ENCODE measurements at places on chromosomes 11 and 22.

DNA sequence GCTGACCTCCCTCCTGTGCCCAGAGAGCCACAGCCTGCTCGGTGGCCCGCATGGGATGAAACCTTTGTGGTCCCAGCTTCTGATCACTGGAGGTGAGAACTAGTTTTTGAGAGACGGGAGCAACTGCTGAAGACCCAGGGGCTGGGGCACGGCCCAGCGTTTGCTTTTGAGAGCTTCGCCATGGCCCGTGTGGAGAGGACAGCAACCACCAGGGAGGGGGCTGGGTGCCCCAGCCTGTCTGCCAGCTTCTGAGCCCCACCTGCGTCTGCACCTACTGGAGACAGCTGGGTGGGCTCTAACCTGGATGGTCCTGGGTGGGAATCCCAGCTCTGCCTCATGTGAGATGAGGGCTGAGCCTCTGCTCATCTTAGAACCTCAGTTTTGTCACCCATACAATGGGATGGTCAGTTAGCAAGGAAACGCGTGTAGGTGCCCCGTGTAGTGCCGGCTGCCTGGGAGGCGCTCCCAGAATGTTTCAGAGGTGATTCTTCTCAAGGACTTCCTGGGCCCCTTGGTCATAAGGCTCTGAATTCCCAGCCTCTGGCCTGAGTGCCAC lies 51.1 kb upstream of the CCDC188 start:
- no peak for DNase-seq

- no peak for DNase-seq
Measured at GRCh38 chr22:47645450-47645914, 883.0 kb downstream of the TBC1D22A start.

- DNase-seq: no peak
Measured at GRCh38 chr11:83063073-83063754, 8.5 kb downstream of the RAB30 start.

DNA sequence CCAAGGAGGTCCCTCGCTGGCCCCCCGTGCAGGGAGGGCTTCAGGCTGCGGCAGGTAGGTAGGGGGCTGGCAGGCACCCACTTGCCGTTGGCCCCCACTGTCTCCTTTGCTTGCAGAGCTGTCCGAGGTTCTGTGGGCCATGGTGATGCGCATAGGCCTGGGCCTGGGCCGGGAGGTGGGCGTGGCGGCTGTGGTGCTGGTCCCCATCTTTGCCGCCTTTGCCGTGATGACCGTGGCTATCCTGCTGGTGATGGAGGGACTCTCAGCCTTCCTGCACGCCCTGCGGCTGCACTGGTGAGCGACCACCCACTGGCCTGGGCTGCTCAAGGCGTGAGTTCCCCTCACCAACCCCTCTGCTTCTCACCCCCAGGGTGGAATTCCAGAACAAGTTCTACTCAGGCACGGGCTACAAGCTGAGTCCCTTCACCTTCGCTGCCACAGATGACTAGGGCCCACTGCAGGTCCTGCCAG lies 11.6 kb downstream of the TCIRG1 start:
- DNase-seq: no peak

- no peak for DNase-seq
Measured at GRCh38 chr11:1734641-1735081, 15.7 kb downstream of the IFITM10 start.

GRCh38 chr11:101030015-101030414 lies 99.6 kb downstream of the PGR start:
- DNase-seq: no peak

DNA sequence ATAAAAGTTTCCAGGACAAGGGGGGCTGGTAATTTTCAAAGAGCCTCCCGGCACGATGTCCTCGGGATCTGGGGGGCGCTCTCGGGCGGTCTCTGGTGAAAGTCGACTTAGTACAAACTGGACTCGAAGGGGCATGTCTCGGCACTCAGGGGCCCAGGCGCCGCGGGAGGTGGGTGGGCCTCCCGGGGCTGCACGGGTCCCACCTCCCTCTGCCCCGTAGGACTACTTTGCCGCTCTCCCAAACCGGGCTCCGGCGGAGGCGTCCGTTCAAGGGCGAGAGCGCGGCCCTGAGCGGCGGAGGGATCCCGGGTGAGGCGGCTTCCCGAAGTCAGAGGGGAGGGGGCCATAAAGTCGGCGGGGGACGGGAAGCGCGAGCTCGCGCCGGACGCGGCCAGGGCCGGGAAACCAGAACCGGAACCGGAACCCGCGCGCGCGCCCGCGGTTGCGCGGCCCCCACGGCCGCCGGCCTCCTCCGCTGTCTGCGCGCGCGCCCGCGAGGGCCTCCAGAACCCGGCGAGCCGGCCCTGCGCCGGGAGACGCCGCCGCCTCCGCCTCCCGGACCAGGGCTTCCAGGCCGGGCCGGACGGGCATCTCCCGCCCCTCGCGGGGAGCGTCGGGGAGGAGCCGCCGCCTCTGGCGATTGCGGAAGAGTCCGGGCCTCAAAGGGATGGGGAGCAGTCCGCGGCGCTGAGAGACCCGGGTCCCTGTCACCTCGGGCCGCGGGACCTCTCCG lies at the start of gene ARHGEF12:
Gene ARHGEF12 (plus strand): TSS at position 506 of the 733 bp plus-strand sequence. CDS start 831 bp downstream, outside the sequence.
- DNase-seq: peak; percentile 51

GRCh38 chr11:31243706-31244105 lies 125.8 kb downstream of the DCDC1 start:
- DNase-seq: no peak

DNA sequence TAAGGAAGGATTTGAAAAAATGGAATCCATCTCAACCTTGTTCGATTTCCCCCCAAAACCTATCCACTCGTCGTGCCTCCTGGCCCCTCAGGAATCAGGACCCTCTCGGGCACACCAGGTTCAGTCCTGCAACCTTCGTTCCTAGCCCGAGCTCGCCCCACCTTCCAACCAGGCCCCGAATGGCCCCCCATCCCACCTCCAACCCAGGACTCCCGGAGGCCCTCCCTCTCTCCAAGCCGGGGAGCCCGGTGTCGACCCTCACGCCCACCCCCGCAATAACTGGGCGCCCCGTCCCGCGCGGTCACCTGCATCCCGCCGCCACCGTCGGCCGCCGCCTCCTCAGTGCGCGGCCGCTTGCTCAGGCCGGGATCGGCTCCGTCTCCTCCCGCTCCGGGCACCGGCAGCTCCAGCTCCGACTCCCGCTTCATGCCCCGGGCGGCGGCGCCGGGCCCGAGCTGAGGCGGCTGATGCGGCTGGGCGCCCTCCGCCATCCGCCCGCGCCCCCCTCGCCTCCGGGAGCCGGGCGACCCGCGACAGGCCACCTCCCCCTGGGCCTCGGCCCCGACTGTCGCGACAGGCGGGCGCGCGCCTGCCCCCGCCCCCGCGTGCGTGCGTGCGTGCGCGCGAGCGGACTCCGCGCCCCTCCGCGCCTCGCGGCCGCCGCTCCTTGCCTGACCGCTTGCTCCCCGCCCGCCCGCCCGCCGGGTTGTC lies 534 bp downstream of the RBFOX2 start:
- DNase-seq: no peak

DNA sequence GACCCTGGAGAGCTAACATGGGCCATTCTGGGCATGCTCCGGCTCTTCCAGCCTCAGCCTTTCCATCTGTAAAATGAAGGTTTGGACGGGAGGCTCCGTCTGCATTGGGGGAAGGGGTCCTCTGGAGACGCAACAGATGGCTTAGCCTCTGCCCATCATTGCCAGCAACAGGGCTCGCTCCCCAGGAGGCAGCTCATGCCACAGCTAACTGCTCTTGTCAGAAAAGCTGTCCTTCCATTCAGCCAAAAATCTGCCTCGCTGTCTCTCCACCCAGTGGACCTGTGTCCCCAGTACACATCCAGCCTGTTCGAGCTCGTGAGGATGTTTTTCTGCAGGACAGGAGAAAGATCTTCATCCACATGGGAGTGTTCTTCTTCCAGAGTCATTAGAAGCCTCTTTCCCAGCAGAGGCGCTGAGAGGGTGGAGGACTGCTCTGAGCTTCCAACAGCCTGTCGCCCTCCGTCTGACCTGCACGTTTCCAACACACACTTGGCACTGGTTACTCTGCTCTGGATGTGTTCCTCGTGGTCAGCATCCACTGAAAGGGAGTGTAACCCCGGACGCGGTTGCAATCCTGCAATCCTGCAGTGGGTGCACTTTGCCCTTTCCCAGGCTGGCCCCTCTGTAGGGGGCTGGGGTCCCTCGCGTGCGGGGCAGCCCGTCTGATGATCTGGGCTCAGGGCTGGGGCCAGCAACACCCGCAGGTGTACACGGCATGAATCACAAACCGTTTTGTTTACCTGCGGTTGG lies 1340.9 kb downstream of the TBC1D22A start:
- no peak for DNase-seq

- DNase-seq: no peak
Measured at GRCh38 chr11:64415996-64416728, 57.2 kb downstream of the RPS6KA4 start.

DNA sequence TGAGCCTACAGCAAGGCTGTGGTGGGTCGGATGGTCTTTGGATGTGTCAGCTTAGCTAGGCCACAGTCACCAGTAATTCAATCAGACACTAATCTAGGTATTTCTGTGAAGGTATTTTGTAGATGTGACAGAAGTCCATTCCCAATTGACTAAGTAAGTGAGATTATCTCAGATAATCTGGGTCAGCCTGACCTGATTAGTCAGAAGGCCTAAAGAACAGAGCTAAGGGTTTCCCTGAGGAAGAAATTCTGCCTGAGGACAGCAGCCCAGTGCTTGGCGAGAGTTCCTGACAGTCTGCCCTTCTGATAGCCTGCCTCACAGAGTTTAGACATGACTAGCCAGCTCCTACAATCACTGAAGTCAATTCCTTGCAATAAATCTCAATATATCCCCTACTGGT lies 28.7 kb downstream of the GUCD1 start:
- DNase-seq: no peak

DNA sequence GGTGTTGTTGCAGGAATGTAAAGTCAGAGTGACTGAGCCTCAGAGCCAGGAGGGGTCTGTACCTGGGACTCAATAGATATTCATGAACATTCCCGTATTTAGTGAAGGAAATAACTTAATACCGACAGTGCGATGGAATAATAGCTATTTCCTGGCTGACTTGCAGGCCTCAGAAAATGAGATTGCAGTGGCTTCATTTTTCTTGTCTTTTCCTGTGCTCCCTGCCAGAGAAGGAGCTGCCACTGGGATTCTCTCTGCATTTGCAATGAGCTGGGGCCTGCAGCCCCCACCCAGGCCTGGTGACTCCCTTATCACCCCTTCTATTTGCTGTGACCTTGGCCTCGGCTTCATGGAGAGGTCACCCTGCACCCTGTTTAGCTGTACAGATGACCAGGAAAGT lies 173.4 kb downstream of the MIAT start:
- DNase-seq: no peak

DNA sequence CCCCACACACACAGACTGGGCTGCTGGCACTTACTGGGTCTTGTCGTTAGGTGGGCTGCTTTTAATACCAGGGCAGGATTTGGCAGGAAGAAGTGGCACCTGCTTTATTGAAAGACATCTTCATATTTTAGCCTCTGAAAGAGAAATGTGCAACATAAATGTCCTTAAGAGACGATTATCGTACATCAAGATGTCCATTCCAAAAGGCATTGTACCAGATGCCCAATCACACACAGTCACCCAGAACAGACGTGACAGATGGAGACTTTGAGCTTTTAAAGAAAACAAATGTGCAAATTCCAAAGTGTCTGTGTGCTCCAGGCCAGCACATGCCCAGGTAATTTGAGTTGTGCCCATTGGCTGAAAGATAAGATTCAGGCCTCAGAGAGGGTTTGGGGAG lies 155.7 kb downstream of the RRAS2 start:
- DNase-seq: no peak

- DNase-seq: no peak
Measured at GRCh38 chr22:23282089-23282501, 101.8 kb downstream of the BCR start.

DNA sequence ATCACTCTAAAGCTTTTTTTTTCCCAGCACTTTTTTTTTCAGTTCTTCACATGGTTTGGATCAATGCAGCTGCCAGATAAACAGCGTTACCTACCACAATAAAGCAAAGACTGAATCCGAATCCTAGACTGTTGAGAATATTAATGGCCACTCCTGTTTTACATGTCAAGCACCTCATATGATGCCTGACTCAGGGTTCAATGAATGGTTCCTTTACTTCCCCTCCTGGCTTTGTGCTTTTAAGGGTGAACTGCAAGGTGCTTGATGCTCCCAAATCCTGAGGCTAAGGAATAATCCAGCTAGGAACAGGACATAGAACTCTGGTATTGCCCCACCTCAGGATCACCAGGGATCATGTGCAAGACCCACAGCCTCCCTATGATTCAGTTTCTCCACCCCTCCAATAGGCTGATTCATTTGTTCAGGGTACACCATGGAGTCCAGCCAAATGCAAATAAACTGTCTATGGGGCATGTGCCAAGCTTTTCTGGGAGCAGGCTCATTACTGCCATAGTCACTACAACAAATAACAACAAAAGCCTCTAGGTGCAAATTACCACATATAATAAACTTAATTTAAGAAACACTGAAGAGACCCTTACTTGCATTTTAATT lies 104.3 kb downstream of the GAB2 start:
- no peak for DNase-seq

DNA sequence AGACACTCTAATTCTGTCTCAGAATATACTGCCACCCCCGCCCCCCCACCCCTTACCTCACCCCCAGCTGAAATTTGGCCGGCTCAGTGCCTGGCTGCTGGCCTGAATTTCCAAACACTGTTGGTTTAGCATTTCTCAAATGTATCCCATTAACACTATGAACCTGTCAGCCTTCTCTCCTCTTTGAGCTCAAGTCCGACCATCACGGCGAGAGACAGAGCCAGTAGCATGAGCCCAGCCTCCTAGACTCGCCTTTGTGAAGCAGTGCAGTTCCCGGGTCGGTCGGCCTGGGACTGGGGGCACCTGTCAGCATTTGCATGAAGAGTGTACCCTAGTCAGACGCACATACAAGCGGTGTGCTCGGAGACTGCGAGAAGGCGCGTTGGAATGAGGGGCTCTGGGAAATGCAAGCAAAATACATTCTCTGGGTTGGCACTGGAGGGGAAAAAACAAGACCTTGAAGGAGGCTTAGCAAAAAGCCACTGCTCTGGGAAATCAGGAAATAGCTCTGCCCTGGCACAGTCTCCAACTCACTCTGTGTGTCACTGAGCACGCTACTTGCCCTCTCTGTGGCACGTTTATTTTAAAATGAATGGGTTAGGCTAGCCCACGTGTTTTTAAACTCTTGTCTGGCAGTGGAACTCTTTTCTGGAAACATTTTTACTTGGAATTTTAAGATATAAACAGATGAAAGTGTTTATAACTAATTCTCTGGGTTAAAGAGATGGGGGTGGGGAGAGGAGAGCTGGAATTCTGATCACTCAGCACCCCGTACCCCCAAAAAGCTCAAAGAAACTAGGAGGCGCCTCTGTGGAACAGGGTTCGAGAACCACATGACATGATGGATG lies 108.3 kb downstream of the TIMP3 start:
- DNase-seq: no peak
